Mononuclear cell (primary cell): ENCODE measurements at places on chromosomes 2 and 18. TPM values are rescaled to one million over a fixed set of nuclear protein-coding genes. Genes with fewer than 3 reads are reported as not detected.

Gene MAP3K19
- total RNA-seq: not detected

Gene CRACDL
- total RNA-seq: 1.6 TPM

Gene CYP1B1
- 7.9 TPM for total RNA-seq

Gene HOXD12
- total RNA-seq: not detected

Gene RPRM
- 0.10 TPM for total RNA-seq

Gene CYP27A1
- total RNA-seq: 10.8 TPM

Gene UGT1A6
- total RNA-seq: not detected

Gene DPP10
- total RNA-seq: under 0.01 TPM

Gene SP5
- not detected for total RNA-seq

Gene DSG2
- 0.21 TPM for total RNA-seq

Gene TMEM182
- 2.7 TPM for total RNA-seq

Gene KIAA2012
- total RNA-seq: not detected

Gene HOXD9
- not detected for total RNA-seq

Gene EPHA4
- total RNA-seq: 19.0 TPM

Gene SLC14A1
- 2.5 TPM for total RNA-seq

Gene CTAGE1
- total RNA-seq: 0.10 TPM
